Kidney epithelial cell (primary cell): ENCODE measurements at places on chromosomes 16 and 17. TPM values are rescaled to one million over a fixed set of nuclear protein-coding genes. Genes with fewer than 3 reads are reported as not detected.

DNA sequence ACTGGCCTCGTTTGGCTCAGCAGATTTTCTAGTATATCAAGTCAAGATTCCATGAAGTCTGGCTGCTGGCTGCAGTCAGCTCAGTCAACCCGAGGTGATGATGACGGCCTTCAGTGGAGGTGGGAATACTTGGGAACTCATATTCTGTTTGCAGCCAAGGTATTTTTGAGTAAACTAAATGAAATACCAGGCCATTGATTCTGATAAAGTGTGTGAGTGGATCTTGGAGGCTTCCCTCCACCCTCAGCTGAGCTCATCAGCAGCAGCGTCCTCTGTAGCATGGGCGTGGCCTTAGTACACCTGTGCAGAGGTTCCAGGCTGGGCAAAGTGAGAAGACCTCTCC lies 22.0 kb upstream of the TACO1 start:
- DNase-seq, result no peak

GRCh38 chr17:63512896-63513644 lies 10.1 kb upstream of the KCNH6 start:
- DNase-seq, result no peak

- DNase-seq, result no peak
Measured at GRCh38 chr17:66476014-66476413, 173.6 kb downstream of the PRKCA start.

- no peak for DNase-seq
Measured at GRCh38 chr17:38596651-38597050, 9.1 kb downstream of the SRCIN1 start.

DNA sequence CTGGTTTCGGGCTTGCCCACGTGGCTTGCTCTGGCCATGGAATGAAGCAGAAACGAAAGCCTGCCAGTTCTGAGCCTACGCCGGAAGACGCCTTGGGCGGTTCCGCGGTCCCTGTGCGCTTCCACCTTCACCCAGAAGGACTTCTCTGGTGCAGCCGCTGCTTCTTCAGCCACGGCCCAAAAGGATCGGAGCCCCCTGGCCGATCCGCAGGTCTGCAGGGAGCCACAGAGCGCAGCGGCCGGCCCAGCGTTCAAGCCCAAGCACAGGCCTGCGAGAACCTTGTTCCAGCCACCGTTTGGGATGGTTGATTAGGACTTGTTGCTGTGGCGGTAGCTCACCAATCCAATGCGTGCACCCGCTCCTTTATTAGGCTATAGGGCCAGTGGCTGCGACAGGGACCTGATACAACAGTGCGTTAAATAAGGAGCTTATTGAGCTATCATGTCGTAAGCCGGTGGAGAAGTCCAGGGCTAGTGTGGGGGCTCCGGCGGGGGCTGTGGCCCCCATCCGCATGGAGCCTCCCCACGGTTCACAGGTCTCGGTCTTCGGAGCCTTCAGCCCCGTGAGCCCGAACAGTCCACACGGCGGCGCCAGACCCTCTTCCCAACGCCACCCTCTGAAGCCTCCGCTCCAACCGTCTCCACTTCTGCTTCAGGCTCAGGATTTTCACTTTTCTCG lies 10.2 kb upstream of the MPP2 start:
- no peak for DNase-seq

DNA sequence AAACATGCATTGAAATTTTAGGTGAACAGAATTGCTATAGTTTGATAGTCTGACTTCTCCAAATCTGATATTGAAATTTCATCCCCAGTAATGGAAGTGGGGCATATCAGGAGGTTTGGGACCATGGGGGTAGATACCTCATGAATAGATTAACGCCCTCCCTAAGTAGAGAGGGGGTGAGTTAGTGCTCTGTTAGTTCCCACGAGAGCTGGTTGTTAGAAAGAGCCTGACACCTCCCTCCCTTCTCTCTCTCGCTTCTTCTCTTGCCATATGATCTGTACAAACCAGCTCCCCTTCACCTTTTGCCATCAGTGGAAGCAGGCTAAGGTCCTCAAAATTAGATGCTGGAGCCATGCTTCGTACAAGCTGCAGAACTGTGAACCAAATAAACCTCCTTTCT lies 78.8 kb downstream of the BRIP1 start:
- no peak for DNase-seq

DNA sequence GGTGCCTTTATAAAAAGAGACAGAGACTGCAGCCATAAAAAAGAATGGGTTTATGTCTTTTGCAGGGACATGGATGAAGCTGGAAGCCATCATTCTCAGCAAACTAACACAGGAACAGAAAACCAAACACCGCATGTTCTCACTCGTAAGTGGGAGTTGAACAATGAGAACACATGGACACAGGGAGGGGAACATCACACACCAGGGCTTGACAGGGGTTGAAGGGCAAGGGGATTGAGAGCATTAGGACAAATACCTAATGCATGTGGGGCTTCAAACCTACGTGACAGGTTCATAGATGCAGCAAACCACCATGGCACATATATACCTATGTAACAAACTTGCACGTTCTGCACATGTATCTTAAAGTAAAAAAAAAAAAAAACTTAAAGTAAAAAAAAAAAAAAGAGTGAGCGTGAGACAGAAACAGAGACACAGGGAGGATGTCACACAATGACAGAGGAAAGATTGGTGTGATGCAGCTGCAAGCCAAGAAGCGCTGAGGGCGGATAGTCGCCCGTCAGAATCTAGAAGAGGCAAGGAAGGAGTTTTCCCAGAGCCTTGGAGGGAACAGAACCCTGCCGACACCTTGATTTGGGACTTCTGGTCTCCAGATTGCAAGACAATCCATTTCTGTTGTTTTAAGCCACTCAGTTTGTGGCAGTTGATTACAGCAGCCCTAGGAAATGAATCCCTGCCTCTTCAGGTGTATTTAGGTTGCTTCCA lies 27.4 kb upstream of the TNS4 start:
- DNase-seq, result no peak

- no peak for DNase-seq
Measured at GRCh38 chr16:86376837-86377236, 133.5 kb upstream of the FOXF1 start.

Gene TERF2IP
- total RNA-seq, result 56.8 and 59.9 TPM in 2 replicates

Gene TMEM220
- 2.8 and 9.0 TPM in 2 replicates for total RNA-seq

Gene DNAH2
- total RNA-seq, result 0.04 TPM in 1 of 2 replicates, not detected in the other

Gene FAM171A2
- total RNA-seq, result 12.6 and 16.3 TPM in 2 replicates

Gene CCL16
- not detected in 2 replicates for total RNA-seq
